Sigmoid colon (tissue), 7 donors: ENCODE measurements at places on chromosomes 12 and 14. TPM values are rescaled to one million over a fixed set of nuclear protein-coding genes. Genes with fewer than 3 reads are reported as not detected.

NTN4 gene
- total RNA-seq = 10.3 TPM

ACSM4 gene
- not detected for total RNA-seq

KRT71 gene
- total RNA-seq = not detected

CD69 gene
- total RNA-seq = 7.8 TPM

LBHD2 gene
- not detected for total RNA-seq

PYGL gene
- total RNA-seq = 32.1 TPM

GRCh38 chr14:52146504-52146903 lies 77.6 kb upstream of the NID2 start:
- no peak for DNase-seq
- no peaks in the 10 kb centered on the region for H3K27me3 ChIP-seq
- H3K4me3 ChIP-seq = no peak overlapping the region

GRCh38 chr14:85519661-85520305 lies 10.2 kb upstream of the FLRT2 start:
- no peak overlapping the region for H3K27ac ChIP-seq
- peaks cover 8% of the 10 kb centered on the region for H3K4me1 ChIP-seq
- no peak overlapping the region for H3K4me3 ChIP-seq
- no peaks in the 10 kb centered on the region for H3K36me3 ChIP-seq

DNA sequence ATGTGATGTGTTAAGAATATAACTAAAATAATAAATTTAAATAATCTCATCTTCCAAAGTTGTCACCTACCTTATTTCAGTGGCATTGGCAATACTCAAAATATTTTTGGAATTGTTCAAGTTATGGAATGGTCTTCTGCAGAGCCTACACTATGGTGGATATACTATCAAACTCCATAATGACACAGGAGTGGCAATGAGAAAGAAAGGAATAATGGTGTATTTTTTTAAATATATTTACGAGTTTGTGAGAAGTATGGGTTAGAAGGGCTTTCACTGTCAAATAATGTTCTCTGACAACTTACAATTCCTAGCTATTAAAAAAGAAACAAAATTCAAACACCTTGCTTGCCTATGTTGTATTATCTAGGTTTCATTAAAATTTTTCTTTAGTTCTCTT lies 38.1 kb downstream of the HEATR5A start:
- no peak for DNase-seq
- H3K27ac ChIP-seq = no peak overlapping the region
- H3K4me1 ChIP-seq = no peaks in the 10 kb centered on the region
- H3K4me3 ChIP-seq = no peak overlapping the region
- H3K27me3 ChIP-seq = no peaks in the 10 kb centered on the region

- no peak for DNase-seq
- no peaks in the 10 kb centered on the region for H3K36me3 ChIP-seq
- no peaks in the 10 kb centered on the region for H3K4me1 ChIP-seq
- H3K27me3 ChIP-seq = no peaks in the 10 kb centered on the region
Measured at GRCh38 chr12:18071336-18071735, 18.7 kb downstream of the RERGL start.

DNA sequence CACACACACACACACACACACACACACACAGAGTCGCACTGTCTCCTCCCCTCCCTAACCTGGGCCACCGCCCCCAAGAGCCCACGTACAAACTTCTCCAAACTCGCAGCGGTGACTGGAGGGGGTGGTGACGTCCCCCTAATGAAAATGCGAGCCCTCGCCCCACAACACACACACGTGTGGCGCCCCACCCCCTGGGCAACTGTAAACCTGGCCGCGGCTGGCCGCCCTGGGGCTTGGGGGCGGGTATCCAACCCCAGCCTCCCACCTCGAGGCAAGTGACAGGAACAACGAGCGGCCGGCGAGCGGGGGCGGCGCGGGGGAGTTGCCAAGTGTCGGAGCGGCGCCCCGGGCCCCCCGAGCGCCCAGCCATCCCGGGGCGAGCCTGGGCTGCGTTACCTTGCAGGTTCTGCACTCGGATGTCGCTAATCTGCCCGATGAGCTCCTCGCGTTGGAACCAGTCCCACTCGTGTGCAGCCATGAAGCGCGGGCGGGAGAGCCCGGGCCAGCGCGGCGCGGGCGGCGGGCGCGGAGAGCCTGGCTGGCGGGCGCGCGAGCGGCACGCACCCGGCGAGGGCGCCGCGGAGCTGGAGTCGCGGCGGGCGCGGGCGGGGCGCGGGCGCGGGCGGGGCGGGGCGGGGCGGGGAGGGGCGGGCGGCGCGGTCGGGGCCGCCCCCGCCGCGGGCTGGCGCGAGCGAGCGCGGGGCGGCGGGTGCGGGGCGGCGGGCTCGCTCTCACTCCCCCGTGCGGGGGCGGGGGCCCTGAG lies at the start of gene CLMN:
Gene CLMN (minus strand): TSS at position 597 of the 766 bp plus-strand sequence. CDS start 116 bp downstream, at position 481.
- H3K36me3 ChIP-seq = no peaks in the 10 kb centered on the region
- H3K27me3 ChIP-seq = no peaks in the 10 kb centered on the region
- peaks cover 17% of the 10 kb centered on the region for H3K4me1 ChIP-seq
- peak within 1 kb of the TSS; percentile 83 for H3K4me3 ChIP-seq
- H3K27ac ChIP-seq = peak within 1 kb of the TSS; percentile 77

GRCh38 chr12:108526482-108527165 lies 11.5 kb downstream of the FICD start:
- no peak overlapping the region for H3K27ac ChIP-seq
- H3K4me3 ChIP-seq = no peak overlapping the region
- peaks cover 88% of the 10 kb centered on the region for H3K36me3 ChIP-seq

GRCh38 chr14:68518761-68519670 lies 273.9 kb downstream of the ZFP36L1 start:
- H3K36me3 ChIP-seq = no peaks in the 10 kb centered on the region
- H3K27me3 ChIP-seq = no peaks in the 10 kb centered on the region
- DNase-seq = no peak
- peak overlapping the region; percentile 52 for H3K27ac ChIP-seq
- peaks cover 54% of the 10 kb centered on the region for H3K4me1 ChIP-seq
- no peak overlapping the region for H3K4me3 ChIP-seq

GRCh38 chr14:36975834-36976233 lies 196.6 kb downstream of the SLC25A21 start:
- no peaks in the 10 kb centered on the region for H3K36me3 ChIP-seq
- DNase-seq = no peak
- H3K27me3 ChIP-seq = no peaks in the 10 kb centered on the region
- H3K4me3 ChIP-seq = no peak overlapping the region
- no peak overlapping the region for H3K27ac ChIP-seq

DNA sequence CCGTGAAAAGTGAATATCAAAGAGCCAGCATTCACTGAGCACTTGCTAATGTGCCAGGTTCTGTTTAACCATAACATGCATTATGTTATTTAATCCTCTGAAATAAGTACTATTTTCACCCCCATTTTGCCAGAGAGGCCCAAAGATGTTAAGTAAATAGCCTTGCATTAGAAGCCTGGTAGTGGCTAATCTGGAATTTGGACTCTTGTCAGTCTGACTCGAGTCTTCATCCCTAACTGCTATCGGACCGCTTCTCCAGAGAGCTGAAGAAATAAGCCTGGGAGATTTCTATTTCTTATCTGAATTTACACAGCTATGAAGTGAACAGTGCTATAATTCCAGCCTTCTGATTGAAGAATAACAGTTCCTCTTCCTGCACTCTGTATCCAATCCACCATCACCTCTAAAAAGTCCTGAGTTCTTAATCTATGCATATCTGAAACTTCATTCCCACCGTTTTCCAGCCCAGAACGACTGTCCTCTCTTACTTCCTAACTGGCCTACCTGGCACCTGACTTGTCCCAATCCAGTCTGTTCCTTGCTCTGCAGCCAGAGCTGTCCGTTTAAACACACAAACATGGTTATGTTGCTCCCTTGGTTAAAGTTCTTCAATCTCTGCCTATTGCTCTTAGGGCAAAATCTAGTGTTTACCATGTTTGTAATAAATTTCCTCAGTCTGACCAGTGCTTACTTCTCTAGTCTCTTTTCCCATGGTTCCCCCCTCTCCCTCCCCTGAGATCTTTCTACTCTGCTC lies 2.3 kb downstream of the POLR3B start:
- no peaks in the 10 kb centered on the region for H3K27me3 ChIP-seq
- H3K4me1 ChIP-seq = peaks cover 15% of the 10 kb centered on the region
- peaks cover 7% of the 10 kb centered on the region for H3K36me3 ChIP-seq
- H3K4me3 ChIP-seq = no peak overlapping the region
- DNase-seq = no peak

DNA sequence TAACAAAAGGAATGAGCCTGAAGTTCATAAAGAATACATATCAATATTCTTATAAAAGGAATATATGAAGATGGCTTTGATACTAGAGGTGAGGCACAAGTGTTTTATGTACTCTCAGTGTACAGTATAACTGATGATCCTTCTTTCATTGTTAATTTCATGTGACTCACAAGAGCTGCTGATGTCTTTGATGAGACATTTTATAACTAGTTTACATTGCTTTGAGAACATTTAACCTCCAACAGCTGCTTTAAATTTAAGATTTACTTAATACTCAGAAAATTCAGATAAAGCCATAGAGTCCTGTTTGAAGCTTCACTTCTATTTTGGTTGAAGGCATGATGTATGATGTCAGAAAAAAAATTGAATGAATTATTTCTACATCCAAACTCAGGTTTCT lies 59.8 kb downstream of the WASHC4 start:
- peaks cover 85% of the 10 kb centered on the region for H3K36me3 ChIP-seq
- no peak for DNase-seq
- H3K27me3 ChIP-seq = no peaks in the 10 kb centered on the region
- H3K4me3 ChIP-seq = no peak overlapping the region
- H3K27ac ChIP-seq = no peak overlapping the region

GRCh38 chr12:74732826-74733225 lies 195.2 kb downstream of the ATXN7L3B start:
- no peaks in the 10 kb centered on the region for H3K4me1 ChIP-seq
- no peaks in the 10 kb centered on the region for H3K36me3 ChIP-seq
- no peak overlapping the region for H3K27ac ChIP-seq
- no peak for DNase-seq

DNA sequence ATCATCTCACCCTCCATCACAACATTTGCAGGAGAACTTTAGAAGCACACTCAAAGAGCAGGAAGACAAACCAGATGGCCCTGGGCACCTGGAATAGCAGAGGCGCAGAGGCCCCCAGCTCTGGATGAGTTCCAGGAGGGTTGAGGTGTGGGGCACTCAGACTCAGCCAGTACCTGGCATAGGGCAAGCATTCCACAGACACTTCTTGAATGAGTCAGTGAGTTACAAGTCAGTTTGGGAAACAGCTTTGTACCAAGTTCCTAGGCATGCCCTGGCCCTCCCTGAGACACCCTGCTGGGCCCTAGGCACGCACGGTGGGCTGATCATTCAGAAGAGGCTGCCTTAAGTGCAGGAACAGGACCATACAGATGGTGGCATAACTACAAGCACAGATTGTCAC lies 54.3 kb downstream of the MAP3K9 start:
- H3K4me3 ChIP-seq = no peak overlapping the region
- H3K27ac ChIP-seq = no peak overlapping the region
- no peaks in the 10 kb centered on the region for H3K4me1 ChIP-seq
- H3K36me3 ChIP-seq = no peaks in the 10 kb centered on the region

GRCh38 chr12:92905811-92906554 lies 23.1 kb downstream of the EEA1 start:
- no peak overlapping the region for H3K27ac ChIP-seq
- no peaks in the 10 kb centered on the region for H3K27me3 ChIP-seq
- H3K4me1 ChIP-seq = no peaks in the 10 kb centered on the region
- no peak overlapping the region for H3K4me3 ChIP-seq

- peak overlapping the region; percentile 74 for H3K27ac ChIP-seq
- H3K4me3 ChIP-seq = no peak overlapping the region
- no peaks in the 10 kb centered on the region for H3K27me3 ChIP-seq
- H3K4me1 ChIP-seq = peaks cover 36% of the 10 kb centered on the region
- no peaks in the 10 kb centered on the region for H3K36me3 ChIP-seq
- no peak for DNase-seq
Measured at GRCh38 chr12:15728118-15728598, 61.0 kb downstream of the EPS8 start.

GRCh38 chr14:61608245-61609165 lies 86.8 kb upstream of the HIF1A start:
- peak overlapping the region; percentile 70 for H3K27ac ChIP-seq
- H3K36me3 ChIP-seq = no peaks in the 10 kb centered on the region
- H3K4me3 ChIP-seq = no peak overlapping the region
- H3K27me3 ChIP-seq = no peaks in the 10 kb centered on the region
- DNase-seq = no peak

DNA sequence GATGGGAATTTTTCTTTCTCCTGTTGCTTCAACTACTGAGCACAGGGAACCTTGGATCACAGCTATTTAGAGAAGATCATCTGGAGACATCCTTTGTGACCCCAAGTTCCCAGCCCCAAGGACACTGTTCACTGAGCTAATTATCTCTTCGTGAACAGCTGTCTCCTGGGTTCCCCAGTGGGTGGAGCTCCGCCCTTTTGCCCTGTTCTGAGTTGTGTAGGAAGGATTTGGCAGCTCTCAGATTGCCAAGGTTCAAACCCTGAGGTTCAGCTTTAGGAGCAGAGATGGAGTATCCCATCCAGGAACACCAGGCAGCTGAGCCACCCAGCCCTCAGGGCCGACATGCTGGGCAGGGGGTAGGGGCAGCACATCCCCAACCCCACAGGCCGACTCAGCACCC lies 32.0 kb downstream of the NGB start:
- H3K4me1 ChIP-seq = no peaks in the 10 kb centered on the region
- no peaks in the 10 kb centered on the region for H3K36me3 ChIP-seq
- DNase-seq = no peak
- H3K4me3 ChIP-seq = no peak overlapping the region

DNA sequence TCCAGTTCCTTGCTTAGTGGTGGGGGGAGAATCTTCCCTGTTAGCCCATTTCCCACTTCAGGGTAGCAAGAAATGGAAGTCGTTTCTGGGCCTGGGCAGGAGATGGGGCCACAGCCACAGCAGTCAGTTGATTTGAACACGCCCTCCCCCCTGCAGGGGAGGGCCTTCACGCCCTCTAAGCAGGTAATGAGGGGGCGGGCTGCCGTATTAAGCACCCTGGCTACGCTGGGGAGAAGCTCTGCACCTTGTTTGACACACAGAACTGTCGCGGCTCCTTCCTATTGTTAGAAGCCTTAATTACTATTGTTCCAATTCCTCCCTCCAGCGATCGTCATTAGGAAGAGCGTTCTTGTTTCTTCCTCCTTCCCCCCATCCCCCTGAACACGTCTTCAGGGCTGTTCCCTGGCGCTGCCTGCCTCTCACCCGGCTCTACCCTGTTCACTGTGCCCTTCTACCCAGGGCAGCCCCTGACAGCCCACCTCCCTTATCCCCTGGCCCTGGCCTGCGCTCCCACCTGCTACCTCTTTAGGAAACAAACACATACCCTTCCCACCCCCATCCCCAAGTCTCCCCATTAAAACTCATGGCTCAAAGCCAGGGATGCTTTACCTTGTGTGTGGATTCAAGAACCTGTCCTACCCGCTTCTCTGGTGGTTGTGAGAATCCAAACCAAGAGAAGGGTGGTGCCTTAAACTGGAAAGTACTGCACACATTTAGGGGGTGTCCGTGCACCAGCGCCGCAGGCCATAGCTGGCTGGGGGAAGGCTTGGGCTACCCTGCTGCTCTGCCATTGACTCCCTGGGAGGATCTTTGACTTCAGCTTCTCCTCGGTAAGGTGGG lies 137.6 kb downstream of the TSPAN9 start:
- no peaks in the 10 kb centered on the region for H3K27me3 ChIP-seq
- H3K27ac ChIP-seq = no peak overlapping the region
- H3K36me3 ChIP-seq = no peaks in the 10 kb centered on the region
- no peak for DNase-seq
